ENCODE measurements at places on chromosomes 2 and 18.

DNA sequence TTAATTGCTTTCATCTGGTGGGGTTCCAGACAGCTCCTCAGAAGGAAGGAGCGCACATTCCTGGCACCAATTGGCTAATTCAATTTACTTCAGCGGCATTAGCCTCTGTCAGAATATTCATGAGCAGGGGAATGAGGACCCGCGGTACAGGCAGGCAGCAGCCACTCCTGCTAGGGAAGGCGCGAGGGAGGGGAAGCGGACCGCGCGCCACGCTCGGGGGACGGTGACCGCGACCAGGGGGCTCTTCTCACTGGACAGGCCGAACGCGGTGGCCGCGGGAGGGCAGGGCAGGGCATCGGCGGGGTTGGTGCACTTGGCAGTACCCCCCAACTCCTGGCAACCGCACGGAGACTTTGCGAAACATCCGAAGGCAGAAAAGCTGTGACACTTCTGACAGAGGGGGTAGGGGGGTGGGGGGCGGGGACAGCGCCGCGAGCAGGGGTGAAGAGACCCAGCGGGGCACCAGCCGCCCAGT is at the start of gene CDH20:
Gene CDH20 (plus strand): TSS at position 160 of the 475 bp plus-strand sequence.
- DNase-seq = peak; percentile 66

DNA sequence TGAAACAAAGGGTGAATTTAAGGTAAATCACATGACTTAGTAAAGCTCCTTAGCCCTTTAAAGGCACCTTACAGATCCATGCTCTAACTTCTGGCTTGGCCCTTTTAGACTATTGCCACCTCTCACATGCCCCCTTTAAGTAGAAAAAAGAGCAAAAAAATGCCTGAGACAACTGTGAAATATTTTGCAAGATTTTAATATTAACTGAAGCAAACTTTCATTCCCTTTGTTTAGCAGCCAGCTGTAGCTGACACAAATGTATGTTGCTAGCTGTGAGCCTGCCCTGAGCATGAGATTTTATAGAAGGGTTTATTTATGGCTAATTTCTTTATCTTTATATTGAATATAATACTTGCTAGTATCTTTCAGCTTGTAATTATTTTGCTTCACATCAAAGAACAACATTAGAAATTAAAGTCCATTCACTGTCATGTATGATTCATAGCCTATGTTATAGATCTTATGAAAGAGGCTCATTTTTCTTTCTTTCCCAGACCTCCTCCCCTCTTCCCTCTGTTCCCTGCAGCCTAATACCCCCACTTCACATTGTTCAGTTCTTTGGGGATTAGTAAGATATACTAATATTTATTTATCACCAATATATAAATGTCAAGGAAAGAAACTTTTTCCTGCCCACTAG is 637.2 kb upstream of the ZEB2 start:
- peak; percentile 29 for DNase-seq

- DNase-seq = no peak
These were observed 1.2 kb upstream of the CLASP1 start for GRCh38 chr2:121650315-121650930.

- DNase-seq = no peak
These were observed 164.8 kb downstream of the MYO5B start for GRCh38 chr18:50030146-50030545.

- DNase-seq = no peak
These were observed 142.9 kb upstream of the IL1R2 start for GRCh38 chr2:101848769-101849410.

DNA sequence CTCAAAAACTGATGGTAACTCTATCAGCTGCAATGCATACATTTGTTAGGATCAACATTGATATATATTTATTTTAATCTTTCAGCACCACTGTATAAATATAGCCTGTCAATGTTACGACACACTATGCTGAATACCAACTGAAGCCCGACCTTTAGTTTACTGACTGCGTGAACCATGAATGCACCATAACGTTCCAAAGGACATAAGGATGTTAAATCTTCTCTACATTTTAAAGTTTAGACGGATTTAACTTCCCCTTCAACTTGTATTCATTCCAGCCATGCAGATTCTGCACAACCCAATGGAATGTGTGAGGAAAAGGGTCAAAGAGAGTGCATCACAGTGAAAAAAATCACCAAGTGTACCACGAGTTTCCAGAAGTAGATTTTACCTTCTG is 489.5 kb downstream of the IRS1 start:
- DNase-seq = no peak

- DNase-seq = no peak
These were observed 12.9 kb downstream of the PLEKHM3 start for GRCh38 chr2:208012449-208012848.

GRCh38 chr2:182655750-182656149 is 60.3 kb upstream of the DNAJC10 start:
- no peak for DNase-seq

GRCh38 chr2:134491771-134492441 is 226.9 kb downstream of the TMEM163 start:
- no peak for DNase-seq

- DNase-seq = no peak
These were observed 62.4 kb downstream of the ANKRD62 start for GRCh38 chr18:12155996-12156395.

DNA sequence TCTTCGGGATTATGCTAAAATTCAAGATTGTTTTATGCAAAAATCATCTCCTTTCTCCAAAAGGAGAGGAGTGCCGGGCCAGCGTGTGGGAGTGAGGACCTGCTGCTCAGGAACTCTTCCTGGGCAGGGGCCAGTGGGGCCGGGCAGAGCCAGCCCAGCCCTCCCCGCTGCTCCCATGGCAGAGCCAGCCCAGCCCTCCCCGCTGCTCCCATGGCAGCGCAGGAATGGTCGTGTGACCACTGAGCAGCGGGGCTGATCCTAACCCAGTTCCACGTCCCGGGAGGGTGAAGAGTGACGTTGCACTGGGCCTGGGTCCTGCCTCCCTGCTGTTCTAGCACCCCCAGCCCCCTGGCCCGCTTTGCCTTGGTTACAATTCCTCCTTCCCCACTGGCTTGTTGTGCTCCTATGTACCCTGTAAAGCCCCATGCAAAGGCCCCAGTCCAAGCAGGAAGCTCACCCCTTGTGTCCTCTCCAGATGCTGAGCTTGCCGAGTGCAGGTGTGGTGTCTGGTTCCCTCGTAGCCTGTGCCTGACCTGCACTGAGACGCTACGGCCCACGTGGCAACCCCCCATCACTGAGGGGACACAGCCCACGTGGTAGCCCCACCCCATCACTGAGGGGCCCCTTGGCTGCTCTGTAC is 11.4 kb upstream of the NEU4 start:
- no peak for DNase-seq

- DNase-seq = no peak
These were observed 77.4 kb downstream of the MERTK start for GRCh38 chr2:111975819-111976218.

- DNase-seq = no peak
These were observed 73.5 kb downstream of the TNS1 start for GRCh38 chr2:217929272-217929671.

DNA sequence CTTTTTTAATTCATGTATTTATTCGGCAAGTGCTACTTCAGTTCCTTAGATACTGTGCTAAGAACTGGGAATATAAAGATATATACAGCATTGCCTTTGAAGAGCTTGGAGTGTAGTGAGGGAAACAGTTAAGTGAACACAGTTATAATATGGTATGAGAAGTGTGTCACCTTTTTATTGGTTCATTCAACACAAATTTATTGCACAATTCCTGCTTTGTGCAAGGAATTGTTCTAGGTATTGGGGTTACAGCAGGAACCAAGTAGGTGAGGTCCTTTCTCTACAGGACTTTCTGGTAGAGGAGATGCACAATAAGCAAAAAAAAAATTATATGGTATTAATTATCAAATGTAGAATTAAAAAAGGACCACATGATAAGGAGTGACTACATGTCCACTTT is 65.5 kb downstream of the MTX2 start:
- no peak for DNase-seq

DNA sequence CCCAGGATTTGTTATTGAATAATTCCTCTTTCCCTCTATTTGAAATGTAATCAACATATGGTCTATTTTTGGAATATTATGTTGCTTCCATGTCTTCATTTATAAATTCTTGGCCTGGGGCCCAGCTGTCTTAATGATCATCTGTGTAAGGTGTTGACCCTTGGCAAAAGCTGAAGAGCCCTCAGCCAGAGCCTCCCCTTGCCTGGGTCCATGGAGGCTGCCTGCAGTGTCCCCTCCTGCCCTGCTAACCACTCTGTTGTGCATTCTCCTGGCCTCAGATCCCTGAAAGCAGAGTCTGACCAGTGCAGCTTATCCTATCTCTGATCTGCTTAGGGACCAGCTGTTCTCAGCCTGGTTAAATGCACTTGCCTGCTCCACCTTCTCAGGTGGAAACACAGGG is 226.1 kb upstream of the APCDD1 start:
- no peak for DNase-seq

GRCh38 chr2:190927301-190927700 is 46.7 kb downstream of the GLS start:
- no peak for DNase-seq

- no peak for DNase-seq
These were observed 80.9 kb downstream of the PPP1R1C start for GRCh38 chr2:182066400-182067087.

- no peak for DNase-seq
These were observed 145.0 kb downstream of the DAW1 start for GRCh38 chr2:228016402-228016801.

- DNase-seq = peak; percentile 31
These were observed 775 bp downstream of the SNED1 start for GRCh38 chr2:240998995-240999791.

DNA sequence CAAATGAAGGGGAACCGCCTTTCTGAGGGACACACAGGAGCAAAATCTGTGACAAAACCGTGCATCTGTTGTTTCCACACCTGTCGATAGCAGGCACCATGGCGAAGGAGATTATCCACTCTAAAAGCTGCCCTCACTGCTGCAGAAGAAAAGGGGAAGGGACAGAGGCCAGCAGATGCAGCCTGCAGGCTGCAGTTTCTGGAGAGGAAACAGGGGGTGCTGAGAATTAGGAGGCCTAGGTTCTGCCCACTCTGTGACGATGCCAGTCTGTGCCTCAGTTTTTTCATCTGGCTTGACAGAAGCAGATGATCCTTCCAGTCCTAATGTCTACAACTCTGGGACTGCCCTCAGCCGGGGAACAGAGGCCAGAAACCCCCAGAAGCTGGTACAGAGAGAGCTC is 17.7 kb downstream of the PAX8 start:
- DNase-seq = no peak

GRCh38 chr2:172833898-172834297 is 98.3 kb downstream of the RAPGEF4 start:
- DNase-seq = no peak
